ENCODE measurements at places on chromosomes 5 and 9.

DNA sequence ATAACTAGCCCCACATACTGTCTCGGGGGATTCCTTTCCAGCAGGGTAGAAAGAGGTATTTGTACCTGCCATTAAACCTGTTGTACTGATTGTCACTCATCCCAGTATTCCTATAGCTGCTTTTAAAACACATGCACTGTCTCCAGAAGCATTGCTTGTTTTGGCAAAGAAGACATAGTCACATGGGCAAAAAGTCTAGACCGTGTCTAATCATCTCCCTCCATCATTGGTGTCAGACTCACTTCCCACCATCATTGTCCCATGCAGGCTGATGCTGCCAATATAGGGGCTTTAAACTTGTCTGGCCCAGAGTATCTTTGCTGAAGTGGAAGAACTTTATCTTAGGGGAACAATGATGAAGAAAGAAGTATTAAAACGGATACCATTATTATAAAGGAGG, 12.6 kb downstream of the DNAJC21 start:
- no peak for DNase-seq

- DNase-seq: no peak
These were observed 62.6 kb downstream of the ELL2 start for GRCh38 chr5:95899006-95899405.

DNA sequence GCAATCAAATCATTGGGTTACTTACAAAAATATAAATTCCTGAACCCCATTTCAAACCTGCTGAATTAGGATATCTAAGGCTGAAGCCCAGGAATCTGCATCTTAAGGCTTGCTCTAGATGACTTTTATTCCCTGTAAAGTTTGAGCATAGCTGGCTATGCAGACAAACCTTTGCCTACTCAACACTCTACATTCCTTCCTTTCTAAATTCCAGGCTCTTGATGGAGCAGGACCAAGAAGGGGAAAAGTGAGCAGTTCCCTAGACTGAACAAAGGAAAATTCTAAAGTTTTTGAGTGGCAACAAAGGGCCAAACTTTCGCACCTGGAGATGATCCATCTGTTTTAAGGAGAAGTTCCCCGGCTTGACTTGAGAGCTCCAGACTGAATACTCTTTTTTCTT, 9.8 kb upstream of the ADRA1B start:
- no peak for DNase-seq

DNA sequence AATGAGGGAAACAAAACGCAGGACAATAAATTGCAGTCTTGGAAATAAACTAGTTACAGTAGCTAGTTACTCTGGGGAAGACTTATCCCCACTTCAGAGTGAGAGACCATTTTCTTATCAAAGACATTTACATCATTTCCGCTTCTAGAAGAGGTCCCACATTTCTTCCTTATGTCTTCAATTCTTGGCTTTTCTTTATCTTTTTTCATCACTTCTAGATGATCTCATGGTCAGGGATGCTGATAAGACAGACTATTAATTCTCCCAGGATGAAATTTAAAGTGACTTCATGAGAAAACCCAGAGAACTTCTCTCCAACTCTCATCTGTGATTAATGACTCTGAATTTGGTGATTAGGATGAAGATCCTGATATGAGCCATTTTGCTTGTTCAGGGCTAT, 229.1 kb downstream of the MTRR start:
- no peak for DNase-seq

- no peak for DNase-seq
These were observed 5.6 kb downstream of the IDNK start for GRCh38 chr9:83628540-83628939.

DNA sequence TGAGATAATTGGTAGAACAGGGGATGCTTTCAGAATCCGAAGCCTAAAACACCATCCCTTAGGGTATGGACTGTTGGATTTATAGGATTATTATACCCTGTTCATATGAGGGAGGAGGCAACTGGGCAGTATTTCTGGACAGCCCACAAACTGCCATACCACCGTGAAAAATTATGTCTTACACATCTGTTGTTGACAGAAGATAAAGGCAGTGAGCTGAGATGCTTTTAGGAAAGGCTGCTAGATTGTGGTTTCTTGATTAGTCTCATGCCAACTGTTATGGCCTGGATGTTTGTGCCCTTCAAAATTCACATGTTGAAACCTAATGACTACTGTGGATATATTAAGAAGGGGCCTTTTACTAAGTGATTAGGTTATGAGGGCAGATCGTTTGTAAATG, 83.7 kb upstream of the DHFR start:
- no peak for DNase-seq

DNA sequence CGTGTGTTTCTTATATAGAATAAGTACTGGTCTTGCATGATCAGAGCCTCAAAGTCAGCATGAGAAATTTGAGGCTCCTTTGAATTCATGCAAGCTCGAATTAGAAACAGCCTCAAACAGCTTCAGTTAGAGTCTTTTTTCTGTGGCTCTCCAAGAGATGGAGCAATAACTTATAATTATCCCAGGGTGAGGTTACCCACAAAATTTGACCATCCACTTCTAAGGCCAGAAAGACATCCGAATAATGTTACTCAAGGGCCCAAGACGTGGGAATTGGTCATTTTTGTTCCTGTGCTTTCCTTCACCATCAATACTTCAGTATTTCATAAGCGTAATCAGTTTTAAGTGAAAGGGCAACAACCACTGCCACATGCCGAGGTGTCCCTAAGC, 89.7 kb downstream of the DAPK1 start:
- DNase-seq: no peak

GRCh38 chr5:58834242-58835225, 251.7 kb downstream of the RAB3C start:
- no peak for DNase-seq

GRCh38 chr9:18947892-18948339, 85.1 kb downstream of the SAXO1 start:
- DNase-seq: no peak

DNA sequence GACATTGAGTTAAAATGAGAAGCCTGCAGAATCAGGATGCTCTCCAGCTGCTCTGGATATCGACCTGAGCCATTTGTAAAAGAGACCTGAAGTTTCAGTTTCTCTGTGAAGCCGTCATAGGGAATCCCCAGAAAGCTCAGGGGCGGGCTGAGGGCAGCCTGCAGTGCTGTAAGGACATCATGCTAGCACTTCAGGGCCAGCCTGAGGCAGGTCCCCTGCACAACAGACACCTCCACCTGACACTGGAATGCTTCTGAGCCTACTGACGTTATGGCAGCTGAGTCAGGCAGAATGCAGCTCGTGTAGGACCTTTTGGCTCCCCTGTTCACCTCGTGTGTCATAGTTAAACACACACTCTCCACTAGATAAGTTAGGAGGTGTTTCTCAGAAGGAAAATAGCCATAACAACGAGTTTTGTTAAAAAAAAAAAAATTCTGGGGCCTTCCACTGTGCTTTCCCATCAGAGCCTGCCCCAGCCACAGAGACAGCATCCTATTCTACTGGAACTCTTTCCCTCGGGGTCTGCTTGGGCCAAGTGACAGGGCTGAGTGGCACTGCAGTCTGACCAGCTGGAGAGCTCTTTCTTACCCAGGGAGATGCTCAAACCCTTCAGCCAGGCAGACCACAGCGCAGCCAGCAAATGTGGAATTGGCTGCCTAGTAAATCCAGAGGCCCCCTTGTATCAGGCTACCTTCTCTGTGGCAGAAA, 354.9 kb downstream of the DIRAS2 start:
- DNase-seq: no peak

- DNase-seq: no peak
These were observed 200.0 kb downstream of the AUH start for GRCh38 chr9:91161465-91162300.
